ENCODE measurements at places on chromosomes 1 and 21. TPM values are rescaled to one million over a fixed set of nuclear protein-coding genes. Genes with fewer than 3 reads are reported as not detected.

- peak; percentile 54 for DNase-seq
Measured at GRCh38 chr1:23184212-23184934, 15.7 kb upstream of the LUZP1 start.

GRCh38 chr1:79614762-79615161 lies 608.2 kb upstream of the ADGRL4 start:
- no peak for DNase-seq

GRCh38 chr21:42669041-42669440 lies 15.6 kb downstream of the PDE9A start:
- no peak for DNase-seq

DNA sequence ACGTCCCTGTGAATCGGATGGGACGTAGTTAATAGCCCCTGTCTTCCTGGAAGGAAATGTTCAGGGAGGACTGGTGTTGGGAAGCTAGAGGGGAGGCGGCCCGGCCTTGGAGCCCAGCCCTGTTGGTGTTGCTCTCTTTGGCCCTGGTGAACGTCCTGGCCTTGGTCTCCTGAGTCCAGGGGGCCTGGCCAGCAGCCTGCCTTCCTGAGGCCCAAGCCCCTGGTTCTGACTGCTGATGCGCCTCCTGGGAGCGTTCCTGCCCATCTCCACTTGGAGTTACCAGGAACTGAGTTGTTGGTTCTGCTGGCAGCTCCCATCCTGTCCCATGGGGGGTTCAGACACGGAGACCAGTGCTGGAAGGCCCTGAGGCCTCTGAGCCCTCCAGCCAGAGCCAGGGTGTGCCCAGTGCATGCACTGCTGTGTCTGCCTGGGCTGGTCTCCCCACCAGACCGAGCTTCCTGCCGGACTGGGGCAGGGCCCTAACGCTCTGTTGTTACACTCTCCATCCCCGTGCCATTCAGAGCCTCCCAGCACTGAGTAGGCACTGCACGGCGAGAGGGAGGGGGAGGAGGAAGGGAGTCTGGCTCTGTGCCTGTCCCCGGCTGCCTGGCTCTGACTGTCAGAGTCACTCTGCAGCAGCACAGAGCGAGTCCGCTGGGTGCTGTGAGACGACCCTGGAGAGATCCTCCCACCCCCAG lies 382.5 kb upstream of the VAMP3 start:
- DNase-seq: no peak

DNA sequence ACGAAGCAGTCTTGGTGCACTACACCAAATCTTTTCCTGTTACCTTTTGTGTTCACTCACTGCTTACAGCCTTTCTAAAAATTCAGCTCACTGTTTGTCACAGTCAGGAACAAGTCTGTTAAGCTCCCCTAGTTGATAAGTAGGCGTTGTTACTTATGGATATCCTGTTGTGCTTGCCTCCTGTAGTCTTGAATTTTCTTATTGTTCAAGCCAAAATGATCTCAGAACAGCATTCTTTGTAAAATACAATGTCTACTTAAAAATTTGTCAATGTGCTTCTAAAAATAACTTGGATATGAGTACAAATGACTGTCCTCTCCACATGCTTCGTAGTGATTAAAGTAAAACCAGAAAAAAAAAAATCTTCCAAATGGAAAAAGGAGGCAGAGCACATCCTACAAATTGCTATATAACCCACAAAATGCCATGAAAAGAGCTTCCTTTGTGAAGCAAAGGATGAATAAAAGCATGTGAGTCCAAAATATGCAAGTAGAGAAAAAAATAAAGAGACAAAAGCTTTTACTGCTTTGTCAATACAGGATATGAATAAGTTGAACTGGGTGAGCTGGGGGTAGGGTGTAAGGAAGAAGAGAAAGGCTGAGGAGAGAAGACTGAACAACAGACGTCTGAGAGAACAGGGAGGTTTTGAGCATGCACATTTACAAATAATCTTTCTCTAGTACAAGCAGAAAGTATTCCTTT lies 228.9 kb upstream of the ADGRL4 start:
- DNase-seq: peak; percentile 65

GRCh38 chr1:29519788-29520110 lies 283.4 kb downstream of the PTPRU start:
- no peak for DNase-seq

- no peak for DNase-seq
Measured at GRCh38 chr1:228275430-228276173, 67.8 kb downstream of the OBSCN start.

DNA sequence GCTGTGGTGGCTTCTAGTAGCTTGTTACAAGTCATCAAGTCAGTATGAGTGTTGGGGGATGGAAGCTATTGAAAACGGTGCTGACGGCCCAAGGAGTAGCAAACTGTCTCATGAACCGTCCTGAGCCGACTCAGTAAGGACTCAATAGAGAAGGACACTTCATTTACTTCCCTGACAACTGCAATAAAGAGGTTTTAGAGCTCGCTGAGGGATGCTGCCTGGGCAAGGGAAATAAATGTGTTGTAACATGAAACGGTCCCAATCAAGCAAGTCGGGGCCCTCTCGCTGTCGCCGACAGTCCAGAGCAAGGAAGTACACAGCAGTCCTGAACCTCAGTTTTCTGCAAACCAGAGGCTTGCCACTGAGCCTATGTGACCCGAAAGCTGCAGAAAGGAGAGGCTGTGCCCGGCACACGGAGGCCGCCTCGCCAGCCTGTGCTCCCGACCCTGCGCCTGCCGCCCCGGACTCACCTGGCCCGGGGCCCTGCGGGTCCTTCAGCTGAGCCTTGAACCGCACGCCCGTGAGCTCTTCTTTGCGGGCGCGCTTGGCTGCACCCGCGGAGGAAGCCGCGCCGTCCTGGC lies 423 bp downstream of the URB1 start:
- no peak for DNase-seq

DNA sequence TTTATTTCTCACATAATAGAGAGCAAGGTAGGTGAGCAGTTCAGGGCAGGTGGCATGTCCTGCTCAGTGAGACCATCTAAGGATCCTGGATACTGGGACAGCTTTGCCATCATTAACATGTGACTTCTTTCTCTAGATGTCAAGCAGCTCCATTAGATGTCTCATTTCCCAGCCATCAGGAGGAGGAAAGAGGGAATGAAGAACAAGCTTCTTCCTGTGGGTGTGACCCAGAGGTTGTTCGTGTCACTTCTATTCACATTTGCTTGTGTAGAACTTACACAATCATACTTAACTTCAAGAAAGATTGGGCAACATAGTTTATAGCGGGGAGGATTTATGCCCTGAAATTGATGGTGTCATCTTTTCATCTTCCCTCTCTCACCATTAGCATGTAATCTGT lies 169.2 kb upstream of the B3GALT2 start:
- no peak for DNase-seq

- DNase-seq: peak; percentile 37
Measured at GRCh38 chr1:14435368-14436023, 163.0 kb upstream of the KAZN start.

- no peak for DNase-seq
Measured at GRCh38 chr1:67908250-67908936, 75.1 kb upstream of the GNG12 start.

GRCh38 chr1:200625381-200625824 lies 4.9 kb upstream of the KIF14 start:
- peak; percentile 92 for DNase-seq

GRCh38 chr1:45365051-45365450 lies 24.8 kb upstream of the MUTYH start:
- DNase-seq: peak; percentile 95

DNA sequence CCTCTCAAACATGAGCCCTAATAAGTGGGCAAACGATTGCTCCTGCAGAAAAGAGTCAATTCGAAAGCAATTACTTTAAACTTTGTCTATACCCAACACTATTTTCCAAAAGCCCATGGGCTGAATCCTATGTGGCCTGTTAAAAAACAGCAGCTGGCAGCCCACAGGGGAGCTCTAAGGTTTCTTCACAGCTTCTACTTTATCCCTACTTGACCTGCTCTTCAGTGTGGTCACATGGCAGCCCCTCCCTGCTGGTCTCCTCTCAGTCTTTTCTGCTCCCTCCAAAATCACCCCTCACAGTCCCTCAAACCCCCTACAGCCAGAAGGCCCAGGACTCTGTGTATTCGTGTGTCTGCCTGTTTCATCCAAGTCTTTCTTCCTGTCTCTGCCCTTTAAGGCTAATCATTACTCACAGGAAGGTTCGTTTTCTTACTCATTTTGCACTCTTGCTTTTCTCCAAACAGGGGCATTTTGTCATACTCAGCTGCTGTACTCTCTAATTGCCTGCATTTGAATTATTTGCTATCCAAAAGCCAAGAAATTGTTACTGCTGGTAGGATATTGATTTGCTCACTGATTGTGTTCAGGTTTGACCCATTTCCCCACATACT lies 62.4 kb upstream of the FAM3B start:
- DNase-seq: no peak

- peak; percentile 50 for DNase-seq
Measured at GRCh38 chr21:42227909-42228708, 9.2 kb downstream of the ABCG1 start.

- DNase-seq: no peak
Measured at GRCh38 chr1:119253366-119253765, 112.9 kb upstream of the WARS2 start.

DNA sequence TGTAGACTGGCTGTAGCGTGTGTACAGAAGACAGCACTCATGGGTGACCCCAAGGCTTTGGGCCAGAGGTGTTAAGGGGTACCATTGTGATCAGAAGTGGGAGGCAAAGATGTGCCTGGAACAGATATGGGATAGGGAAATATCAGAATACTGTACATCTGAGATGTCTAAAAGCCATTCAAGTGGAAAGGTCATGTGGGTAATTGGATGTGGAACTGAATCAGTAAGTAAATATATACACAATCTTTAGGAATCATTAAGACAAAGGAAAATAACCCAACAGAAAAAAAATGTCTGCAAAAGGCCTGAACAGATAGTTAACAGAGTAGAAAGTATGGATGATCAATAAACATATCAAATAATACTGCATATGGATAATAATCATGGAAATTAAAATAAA lies 26.5 kb downstream of the OR13G1 start:
- no peak for DNase-seq

DNA sequence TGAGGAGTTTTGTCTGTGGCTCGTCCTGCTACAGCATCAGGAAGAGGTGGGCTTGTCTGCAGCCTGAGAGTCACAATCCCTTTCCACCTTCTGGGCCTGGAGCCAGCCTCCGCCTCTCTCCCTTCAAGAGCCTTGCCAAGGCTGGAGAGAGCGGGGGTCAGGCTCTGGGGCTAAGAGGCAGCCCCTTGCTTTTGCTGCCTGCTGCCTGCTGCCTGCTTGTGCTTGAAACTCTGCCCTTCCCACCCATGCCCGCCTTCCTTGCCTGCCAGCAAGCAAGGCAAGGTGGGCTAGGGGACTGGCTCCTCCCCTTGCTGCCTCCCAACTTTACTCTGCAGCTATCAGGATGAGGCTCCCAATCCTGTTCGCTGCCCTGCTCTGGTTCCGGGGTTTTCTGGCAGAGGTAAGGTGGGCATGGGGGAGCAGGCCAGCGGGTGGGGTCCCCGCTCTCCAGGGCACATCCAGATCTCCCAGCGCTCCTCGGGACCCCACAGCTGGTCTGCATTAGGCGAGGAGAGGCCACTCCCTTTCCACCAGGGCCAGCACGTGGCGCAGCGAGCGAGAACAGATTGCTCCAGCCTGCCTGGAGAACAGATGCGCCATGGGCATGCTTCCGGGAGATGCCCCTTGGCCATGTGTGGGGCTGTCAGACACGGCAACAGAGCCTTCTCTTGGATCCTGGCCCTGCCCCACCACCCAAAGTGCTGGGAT lies 7.5 kb upstream of the PTPN7 start:
- no peak for DNase-seq

DNA sequence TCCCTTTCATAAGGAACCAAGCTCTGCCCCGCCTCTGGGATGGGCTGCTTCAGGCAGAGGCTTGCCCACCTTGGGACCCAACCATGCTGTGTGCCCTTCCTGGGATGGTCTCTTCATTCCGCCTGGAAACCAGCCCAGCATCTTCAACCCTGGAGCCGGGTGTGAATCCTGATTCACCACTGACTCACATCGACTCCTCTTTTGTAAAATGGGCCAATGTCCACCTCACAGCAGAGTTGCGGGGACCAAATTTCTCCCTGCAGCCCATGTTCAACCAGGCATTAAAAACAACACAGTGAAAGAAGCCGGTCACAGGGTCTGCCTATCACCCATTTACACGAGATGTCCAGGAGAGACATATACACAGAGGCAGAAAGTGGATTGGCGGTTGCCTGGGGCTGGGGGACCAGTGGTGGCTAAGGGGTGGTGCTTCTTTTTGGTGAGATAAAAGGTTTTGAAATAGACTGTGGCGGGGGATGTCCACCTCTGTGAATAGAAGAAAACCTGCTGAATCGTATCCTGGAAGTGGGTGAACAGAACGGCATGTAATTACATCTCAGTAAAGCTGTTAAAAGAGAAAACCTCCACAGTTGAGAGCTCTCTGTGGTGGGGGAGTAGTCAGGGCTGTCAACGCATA lies 6.9 kb upstream of the GPR153 start:
- DNase-seq: no peak

- no peak for DNase-seq
Measured at GRCh38 chr1:61244114-61244513, 161.8 kb downstream of the NFIA start.

DNA sequence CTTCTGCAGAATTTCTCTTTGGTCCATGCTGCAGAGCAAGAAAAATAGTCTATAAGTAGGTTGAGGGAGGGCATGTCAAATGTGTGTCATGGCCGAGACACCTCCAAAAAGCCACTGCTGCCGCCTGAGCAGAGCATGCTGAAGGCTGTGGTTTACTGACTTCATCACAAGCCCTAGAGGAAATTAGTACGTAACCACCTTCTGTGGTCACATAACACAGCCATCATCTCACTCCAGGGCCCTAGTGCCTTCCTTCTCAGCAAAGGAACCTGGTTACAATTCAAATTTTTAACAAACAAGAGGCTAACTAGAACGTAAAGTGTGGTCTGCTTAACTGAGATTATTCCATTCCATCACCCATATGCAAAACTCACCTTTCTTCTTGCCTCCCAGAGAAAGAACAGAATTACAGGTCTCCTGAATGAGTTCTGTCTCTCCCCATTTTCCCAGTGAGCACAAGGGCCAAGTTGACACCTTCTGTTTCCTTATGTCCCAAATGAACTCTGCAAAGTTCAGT lies at the start of gene PTPN22:
Gene PTPN22, minus strand, starts transcription at position 116 of the 517 bp plus-strand sequence.
- no peak for DNase-seq

ADAMTS1 gene
- 15.9 TPM for total RNA-seq

METTL25B gene
- 15.1 TPM for total RNA-seq

PTPRC gene
- total RNA-seq: 0.35 TPM

TARS2 gene
- 24.7 TPM for total RNA-seq

All from SK-MEL-5 (cell line).